Calu3 (cell line): ENCODE measurements at places on chromosomes 12 and 14. TPM values are rescaled to one million over a fixed set of nuclear protein-coding genes. Genes with fewer than 3 reads are reported as not detected.

The EIF2S3B gene
- 4.8 and 5.7 TPM in 2 replicates for total RNA-seq

- DNase-seq: peak; percentile 85
Observed at GRCh38 chr14:105527826-105528585, 1.6 kb downstream of the TMEM121 start.

GRCh38 chr12:62523619-62524018 lies 57.0 kb downstream of the MON2 start:
- no peak for DNase-seq

- DNase-seq: peak; percentile 70
Observed at GRCh38 chr14:32417956-32418552, 89.0 kb downstream of the AKAP6 start.

GRCh38 chr12:108713471-108713870 lies 17.8 kb downstream of the CORO1C start:
- no peak for DNase-seq

DNA sequence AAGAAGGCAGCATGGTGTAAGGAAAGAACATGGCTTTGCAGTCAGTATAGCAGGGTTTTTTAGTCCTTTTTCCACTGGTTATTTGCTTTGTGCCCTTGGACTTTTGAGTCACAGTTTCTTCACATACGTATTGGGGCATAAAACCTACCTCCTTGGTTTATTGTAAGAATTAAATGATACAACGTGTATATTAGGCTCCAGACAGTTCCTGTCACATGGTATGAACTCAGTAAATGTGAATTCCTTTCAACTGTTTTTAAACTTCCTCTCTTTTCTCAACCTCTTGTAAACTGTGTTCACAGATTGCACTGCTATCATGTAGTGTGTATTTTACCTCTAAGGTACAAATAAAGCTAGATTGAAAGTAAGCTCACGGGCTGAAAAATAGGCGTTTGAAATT lies 29.5 kb downstream of the MSRB3 start:
- DNase-seq: no peak

DNA sequence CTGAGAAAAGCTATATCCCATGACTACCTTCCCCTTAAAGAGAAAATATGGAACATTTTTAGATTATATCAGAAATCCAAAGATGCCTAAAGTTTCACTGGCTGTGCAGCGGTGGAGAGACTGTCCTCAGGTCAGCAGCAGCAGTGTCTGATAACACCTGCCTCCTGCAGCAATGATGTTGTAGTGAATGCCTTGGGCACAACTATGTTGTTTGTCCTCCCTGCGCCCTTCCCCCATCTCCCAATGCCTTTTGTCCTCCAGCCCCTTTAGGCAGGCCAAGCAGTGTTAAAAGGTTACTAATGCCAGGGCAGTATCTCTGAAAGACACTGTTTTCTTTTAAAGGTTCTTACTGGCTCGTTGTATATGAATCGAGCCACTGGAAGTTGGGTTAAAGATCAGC lies 13.2 kb downstream of the RTRAF start:
- no peak for DNase-seq

The PTHLH gene
- 0.91 and 1.3 TPM in 2 replicates for total RNA-seq

- no peak for DNase-seq
Observed at GRCh38 chr12:130675121-130675520, 41.0 kb downstream of the RIMBP2 start.

GRCh38 chr14:93986955-93987354 lies 10.1 kb upstream of the CCDC197 start:
- no peak for DNase-seq

DNA sequence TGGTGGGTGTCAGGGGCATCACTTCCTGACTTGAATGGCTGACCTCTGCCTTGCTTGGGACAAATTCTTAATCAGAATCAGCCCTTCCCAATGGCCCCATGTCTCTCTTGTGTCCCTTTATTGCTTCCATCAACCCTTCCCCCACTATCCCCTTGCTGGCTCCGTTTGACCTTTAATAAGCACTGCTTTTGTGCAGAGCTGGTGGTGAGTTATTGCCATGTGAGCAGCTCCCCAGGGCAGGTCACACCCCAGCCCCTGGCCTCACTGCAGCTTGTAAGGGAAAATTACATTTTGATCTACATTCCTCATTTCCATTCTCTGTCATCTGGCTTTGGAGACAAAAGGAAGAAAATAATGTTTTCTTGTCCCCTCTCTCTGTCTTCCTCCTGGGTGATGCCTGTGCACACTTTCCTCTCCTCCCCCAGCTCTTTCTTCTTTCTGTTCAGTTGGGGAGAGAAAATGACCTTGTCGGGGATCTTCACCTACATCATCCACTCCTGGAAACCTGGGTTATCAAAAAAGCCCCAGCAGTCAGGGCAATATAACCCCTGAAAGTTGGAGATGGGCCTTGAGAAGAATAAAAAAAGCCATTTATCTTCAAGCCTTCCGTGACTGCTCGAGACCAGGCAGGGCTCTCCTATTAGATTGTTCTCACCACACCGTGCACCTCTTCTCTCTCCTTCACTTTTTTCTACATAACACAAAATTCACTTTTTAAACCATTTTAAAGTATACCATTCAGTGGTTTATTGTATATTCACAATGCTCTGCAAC lies 100.4 kb upstream of the SRRM4 start:
- DNase-seq: no peak

DNA sequence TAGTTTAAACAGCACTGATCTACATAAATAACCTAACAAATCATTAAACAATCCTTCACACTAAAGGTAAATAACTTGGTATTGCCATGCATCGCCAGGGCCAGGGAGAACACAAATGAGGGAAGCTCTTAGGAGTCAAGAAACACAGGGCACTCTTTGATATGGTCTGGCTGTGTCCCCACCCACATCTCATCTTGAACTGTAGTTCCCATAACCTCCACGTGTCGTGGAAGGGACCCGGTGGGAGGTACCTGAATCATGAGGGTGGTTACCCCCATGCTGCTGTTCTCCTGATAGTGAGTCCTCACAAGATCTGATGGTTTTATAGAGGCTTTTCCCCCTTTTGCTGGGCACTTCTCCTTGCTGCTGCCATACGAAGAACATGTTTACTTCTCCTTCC lies 17.3 kb downstream of the TMEM132D start:
- DNase-seq: no peak

The VWF gene
- not detected in 2 replicates for total RNA-seq

The MAP3K12 gene
- total RNA-seq: 4.6 and 5.8 TPM in 2 replicates

DNA sequence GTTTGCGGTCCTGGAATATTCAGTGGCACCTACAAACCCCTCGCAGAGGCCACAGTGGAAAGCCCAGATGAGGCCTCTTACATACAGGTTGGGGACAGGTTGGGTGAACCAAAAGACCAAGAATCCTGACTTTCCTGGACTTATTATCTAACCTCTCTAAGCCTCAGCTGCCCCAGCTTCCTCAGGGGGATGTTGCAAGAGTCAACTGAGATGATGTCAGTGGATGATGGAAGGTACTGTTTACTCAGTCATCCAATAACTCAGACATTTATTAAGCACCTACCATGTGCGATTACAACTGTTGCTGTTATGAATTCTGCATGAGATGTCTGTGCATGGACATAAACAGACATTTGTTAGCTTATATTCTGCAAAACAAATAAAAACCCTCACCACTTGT lies 72.8 kb downstream of the RFX4 start:
- DNase-seq: no peak

DNA sequence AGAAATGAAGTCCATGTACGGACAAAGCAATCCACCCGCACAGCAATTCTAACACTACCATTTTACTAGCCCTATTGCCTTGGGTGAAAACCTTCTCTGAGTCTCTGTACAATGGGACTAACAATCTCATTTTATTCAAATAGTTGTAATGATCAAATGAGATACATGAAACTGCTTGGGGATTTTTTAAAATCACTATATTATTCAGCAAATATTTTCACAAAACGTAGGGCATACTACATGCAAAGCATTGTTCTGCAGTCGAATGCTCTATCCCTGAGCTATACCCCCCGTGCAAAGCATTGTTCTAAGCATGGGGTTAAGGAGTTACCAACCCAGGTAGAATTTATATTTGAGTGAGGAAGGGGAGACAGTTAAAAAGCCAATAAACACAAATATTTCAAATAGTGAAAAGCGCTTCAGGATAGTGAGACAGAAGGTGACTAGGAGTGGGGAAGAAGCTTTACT lies 554 bp upstream of the ATF7 start:
- no peak for DNase-seq

DNA sequence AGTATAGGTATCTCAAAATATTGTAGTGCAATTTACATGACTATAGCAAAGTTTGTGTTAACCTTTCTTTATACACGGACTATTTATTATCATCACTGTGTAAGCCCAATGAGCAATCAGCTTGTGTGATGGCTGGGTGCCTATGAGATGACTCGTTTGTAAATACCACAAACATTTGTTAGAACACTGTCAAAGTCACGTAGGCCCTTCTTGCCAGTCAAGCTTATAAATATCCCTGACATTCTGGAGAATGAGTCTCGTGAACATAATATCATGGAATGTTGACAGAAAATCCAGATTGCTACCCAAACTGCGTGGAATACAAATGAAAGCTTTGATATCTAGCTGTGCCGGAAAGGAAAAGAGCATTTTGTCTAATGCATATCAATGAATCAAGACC lies 648.3 kb upstream of the MDGA2 start:
- DNase-seq: no peak
